ENCODE measurements at places on chromosomes 11 and 22.

GRCh38 chr22:25334162-25334490 is 114.7 kb downstream of the CRYBB2 start:
- DNase-seq = no peak

- no peak for DNase-seq
Observed at GRCh38 chr11:102599642-102600261, 25.4 kb downstream of the MMP20 start.

GRCh38 chr11:128686745-128687177 is 7.1 kb upstream of the FLI1 start:
- DNase-seq = peak; percentile 3

DNA sequence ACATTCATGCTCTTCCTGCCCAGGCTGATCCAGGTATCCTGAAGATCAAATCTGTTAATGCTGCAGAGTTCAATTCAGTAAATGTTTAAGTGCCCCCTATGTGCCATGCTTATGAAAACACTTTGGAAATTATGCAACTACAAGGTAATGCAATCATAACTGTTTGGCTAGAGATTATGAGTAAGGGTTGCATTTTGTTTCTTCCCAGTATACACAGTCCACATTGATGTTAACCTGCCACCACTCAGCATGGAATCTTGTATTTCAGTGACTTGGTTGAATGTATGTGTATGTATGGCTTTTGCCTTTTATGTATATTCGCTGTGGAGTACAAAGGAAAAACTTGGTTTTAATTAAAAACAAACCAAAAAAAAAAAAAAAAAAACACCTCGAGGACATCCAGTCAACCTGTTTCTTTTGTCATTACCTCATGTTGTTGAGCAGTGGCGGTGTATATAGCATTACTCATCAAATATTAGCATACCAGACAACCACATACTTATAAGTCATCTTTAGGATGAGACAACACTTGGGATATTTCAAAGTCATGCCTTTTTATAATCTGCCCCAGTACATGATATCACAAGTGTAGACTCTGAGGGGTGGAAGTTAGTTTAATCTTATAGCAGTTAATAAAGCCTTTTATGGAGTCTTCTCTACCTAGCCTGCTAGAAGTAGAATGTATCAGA is 86.1 kb upstream of the HORMAD2 start:
- DNase-seq = no peak

DNA sequence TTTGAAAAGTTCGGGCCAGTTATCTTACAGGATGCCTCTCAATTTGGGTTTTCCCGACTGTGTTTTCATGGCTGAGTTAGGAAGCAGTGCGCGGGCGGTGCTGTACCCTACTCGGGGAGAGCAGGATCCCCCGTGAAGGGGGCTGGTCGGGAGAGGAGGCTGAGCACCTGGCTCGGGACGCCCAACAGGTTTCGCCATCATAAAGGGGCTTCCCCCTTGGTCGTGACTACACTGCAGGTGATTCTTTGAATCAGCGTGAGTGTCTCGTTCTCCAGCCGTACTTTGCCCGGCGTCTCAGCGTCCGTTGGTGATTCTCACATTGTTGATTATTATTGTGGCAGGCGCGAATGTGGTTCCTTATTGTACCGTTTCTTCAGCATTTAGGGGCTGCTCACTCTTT is 46.6 kb downstream of the ST14 start:
- DNase-seq = no peak

Data from NCI-H2107 (cell line).